ENCODE measurements at places on chromosomes 6 and 20.

DNA sequence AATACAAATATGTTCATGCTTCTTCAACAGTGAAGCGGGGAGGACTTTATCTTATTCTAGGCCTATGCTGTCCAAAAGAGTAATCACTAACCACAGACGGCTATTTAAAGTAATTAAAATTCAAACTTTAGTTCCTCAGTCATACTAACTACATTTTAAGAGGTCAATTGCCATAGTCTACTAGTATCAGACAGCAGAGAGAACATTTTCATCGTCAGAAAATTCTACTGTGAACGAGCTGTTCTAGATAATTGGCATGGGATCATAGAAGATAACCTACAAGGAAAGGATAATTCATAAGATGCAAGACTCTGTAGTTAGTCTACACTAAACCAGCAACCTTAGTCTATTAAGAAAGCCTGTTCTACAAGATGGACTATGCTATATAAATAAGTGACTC is 44.4 kb downstream of the PRKN start:
- no peak for DNase-seq

DNA sequence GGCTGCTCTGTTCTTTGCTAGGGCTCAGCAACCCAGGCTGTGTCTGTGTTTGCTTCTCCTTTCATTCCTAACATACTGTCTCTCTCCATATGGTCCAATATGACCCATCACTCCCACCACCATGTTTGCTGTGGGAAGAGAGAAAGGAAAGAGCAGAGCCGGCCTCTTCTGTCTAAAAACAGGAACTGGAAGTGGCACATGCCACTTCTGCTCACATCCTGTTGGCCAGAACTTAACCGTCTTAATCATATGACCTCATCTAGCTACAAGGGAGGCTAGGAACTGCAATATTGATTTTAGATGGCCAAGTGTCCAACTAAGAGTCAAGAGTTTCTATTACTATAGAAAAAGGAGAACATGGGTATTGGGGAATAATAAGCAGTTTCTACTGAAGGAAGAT is 212.5 kb upstream of the CHD6 start:
- DNase-seq: no peak

DNA sequence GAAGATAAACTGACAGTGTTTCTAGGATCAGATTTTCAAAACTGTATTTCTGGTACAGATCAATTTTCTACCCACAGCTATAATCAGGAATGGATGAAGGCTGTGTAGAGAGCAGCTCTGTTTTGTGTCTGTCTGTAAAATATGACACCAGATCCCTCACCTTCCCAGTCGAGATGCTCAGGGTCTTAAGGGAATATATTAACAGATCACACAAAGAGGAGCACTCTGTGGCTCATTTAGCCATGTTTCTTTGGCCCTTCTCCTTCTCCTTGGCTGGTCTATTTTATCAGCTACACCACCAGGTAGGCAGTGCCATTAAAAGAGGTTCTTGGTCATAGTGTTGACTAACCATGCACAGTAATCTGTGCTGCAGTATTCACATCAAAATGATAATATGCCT is 82.6 kb downstream of the PREP start:
- DNase-seq: no peak

DNA sequence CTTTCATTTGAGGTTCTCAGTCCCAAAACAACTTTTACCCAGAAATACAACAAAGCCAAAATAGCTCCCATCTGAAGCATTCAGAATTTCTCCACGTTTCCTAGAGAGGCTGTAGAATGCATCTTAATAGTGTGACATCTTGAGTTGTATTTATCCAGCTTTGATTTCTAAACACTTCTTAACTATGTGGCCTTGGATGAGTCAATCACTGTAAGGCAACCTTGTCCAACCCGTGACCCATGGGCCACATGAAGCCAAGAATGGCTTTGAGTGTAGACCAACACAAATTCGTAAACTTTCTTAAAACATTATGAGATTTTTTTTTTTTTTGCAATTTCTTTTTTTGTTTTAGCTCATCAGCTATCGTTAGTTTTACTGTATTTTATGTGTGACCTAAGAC is 108.1 kb downstream of the RALGAPA2 start:
- no peak for DNase-seq

Measured in stimulated activated CD8-positive, alpha-beta memory T cell treated with anti-CD3 and anti-CD28 coated beads, Interleukin-7, amount 100 ng/mL, for 1 hour (primary cell).